CD8-positive, alpha-beta T cell (primary cell): ENCODE measurements at places on chromosomes 6 and 20.

GRCh38 chr6:33978412-33979150, 167.3 kb downstream of the GRM4 start:
- no peak for DNase-seq

- no peak for DNase-seq
These were observed 296.9 kb downstream of the PLCB1 start for GRCh38 chr20:8428988-8429387.

DNA sequence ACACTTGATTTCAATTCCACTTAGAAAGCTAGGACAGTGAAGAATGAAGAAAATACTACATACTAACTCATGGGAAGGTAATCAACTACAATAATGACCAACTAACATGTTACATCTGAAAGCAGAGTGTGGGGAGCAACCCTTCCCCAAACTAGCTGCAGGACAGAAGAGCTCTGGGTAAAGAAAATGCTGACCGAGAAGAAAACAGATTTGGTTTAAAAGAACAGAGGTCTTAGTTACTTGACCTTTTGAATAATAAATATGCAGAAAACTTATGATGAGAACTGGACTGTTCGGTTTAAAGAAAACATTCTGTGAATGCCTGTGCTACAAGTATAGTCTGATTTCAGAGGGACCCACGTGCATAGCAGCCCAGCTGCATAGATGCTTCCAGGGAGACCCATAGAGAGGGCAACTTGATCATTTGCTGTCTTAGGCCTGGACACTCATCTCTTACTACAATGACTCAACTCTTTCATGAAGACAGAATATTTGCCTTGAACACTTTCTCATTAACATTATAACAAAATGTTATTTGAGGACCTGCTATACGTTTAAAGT, 53.5 kb downstream of the RALGAPA2 start:
- no peak for DNase-seq

GRCh38 chr6:81997090-81997926, 244.8 kb upstream of the TENT5A start:
- no peak for DNase-seq

DNA sequence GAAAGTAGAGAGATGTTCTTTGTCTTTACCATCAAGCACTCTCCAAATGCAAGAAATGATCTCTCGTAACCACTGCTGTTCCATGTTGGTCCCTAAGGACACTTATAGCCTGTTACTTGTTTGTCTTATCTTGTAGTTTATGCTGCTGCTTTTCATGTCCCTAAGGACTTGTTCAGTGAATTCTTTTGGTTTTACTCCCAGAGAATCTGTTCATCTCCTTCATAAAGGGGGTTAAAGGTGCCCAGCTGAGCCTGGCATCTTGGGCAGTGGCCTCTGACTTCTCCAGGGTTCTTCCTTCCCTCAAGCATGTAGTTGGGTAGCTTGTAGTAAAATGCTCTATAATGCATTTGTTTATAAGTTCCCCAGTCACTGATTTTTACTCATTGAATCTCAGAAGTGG, 864 bp upstream of the PKIG start:
- DNase-seq: no peak

- no peak for DNase-seq
These were observed 113.2 kb downstream of the CD164 start for GRCh38 chr6:109269057-109269456.

DNA sequence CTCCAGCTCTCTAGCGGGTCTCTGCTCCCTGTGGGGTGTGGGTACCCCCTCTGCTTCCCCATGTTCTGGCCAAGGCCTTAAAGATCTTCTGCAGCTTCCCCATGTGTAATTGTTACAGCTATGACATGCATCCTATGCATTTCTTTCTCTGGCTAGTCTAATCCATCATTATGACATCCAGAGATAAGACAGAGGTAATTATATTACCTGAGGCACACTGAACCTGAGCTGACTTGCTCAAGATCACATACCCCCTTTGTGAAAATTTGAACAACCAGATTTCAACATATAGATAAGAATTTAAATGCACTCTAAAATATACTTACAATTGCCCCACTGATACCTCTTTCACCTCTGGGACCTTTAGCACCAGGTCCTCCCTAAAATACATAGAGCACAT, 102.4 kb downstream of the COL12A1 start:
- no peak for DNase-seq

- DNase-seq: no peak
These were observed 13.8 kb downstream of the BRD2 start for GRCh38 chr6:32982084-32982701.

GRCh38 chr6:4902363-4902762, 101.5 kb downstream of the RPP40 start:
- no peak for DNase-seq

- peak; percentile 29 for DNase-seq
These were observed 126.3 kb downstream of the HIVEP1 start for GRCh38 chr6:12138381-12138780.

- no peak for DNase-seq
These were observed 142.1 kb downstream of the MYB start for GRCh38 chr6:135323202-135323668.

GRCh38 chr6:158879180-158879579, 60.0 kb upstream of the EZR start:
- DNase-seq: no peak

- no peak for DNase-seq
These were observed 32.6 kb downstream of the KCNK5 start for GRCh38 chr6:39196673-39197091.

DNA sequence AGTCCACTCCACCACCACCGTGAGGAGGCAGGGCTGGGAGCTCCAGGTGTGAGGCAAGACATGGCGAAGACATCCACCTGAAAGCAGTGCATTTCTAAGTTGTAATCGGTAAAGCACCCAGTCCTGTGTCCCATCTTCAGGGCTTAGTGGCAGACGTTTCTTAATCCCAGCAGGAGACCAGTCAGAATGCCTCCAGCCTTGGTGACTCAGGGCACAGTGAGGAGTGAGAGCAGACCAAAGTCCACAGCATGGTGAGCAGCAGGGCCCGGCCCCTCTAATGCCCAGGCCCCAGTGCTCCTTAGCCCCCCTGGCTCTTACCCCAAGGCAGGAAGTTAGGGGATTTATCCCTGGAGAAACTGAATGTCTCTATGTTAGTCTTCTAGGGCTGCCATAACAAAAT, 183.9 kb downstream of the SYNDIG1 start:
- DNase-seq: no peak

- no peak for DNase-seq
These were observed at the start of gene FOXC1 for GRCh38 chr6:1609648-1610496. FOXC1 (plus strand) TSS chr6:1609915; CDS start chr6:1610446, 531 bp downstream.

- no peak for DNase-seq
These were observed 113.6 kb downstream of the ARID1B start for GRCh38 chr6:156890627-156891314.

DNA sequence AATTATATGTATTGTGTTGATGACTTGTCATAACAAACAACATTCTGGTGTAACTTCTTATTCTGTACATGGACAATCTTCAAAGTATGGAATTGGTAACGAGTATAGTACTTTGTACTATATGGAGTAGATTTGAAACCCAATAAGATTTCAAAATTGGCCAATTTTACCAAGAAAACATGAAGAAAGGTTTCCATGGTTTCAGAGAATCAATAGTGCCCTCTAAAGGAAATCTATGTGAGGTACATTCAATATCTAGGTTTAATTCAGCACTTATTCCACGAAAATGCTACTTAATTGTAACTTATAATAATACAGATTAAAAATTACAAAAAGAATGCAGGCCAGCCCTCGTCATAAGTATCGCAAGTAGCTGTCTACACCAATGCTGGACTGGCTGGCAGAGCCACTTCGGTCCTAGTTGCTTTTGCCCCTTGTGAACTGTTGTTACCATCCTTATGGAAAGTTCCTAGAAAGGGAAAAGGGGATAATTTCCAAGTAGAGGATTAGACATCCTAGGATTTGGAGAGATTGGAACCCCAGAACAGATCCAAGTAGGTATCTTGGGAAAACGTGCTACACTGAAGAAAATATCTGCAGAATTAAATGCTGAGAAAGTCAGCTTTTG, 70.9 kb downstream of the LCA5 start:
- no peak for DNase-seq

- no peak for DNase-seq
These were observed 6.4 kb downstream of the ZUP1 start for GRCh38 chr6:116662202-116662601.

DNA sequence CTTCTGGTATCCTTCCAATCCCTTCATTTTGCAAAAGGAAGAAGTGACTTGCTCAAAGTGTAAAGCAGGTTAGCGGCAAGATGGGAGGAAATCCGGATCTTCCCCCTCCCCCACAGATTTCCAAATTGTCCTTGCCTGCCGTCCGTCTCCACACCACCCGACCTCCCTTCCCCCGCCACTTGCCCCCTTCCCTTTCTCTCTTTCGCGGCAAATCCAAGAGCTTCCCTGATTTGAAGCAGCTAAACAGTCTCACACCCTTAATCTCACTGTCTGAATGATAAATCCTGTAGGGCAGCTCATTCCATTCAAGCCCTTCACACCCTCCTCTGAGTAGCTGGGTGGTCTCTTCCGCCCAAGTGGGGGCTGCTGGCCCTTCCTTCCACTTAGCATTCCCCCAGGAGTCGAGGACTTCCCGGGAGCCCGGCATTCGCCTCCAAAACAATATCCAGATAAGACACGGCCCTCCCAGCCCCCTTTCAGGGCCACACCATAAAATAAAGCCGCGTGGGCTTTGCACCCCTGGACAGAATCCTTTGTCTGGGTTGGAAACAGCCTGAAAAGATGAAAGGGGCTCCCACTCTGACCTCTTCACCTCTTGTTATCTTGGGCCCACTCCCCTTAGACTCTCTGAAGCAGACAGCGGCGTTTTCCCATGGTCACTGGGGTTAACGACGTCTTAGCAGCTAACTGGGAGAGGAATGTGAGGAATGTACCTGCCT, 44.0 kb upstream of the PIM1 start:
- DNase-seq: no peak

DNA sequence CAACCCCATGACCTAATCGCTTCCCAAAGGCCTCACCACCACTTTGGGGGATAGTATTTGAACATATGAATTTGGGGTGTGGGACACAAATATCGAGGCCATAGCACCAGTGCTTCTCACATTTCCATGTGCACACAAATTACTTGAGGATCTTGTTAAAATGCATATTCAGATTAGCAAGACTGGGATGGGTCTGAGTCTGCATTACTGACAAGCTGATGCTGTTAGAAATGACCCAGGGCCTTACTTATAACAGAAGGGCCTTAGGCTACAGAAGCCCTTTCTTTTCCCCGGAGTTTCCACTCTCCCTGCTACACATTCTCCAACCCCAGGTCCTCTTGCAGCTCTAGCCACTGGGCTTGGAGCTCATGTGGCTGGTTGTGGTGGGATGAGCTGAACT, 141.5 kb upstream of the LRFN2 start:
- DNase-seq: no peak

GRCh38 chr20:17473659-17474058, 57.5 kb downstream of the BFSP1 start:
- no peak for DNase-seq

GRCh38 chr6:46204880-46205650, 34.3 kb upstream of the ENPP5 start:
- DNase-seq: no peak

- no peak for DNase-seq
These were observed 21.9 kb downstream of the CD40 start for GRCh38 chr20:46139908-46140482.

- no peak for DNase-seq
These were observed 495.2 kb upstream of the FLRT3 start for GRCh38 chr20:14832630-14833029.

GRCh38 chr6:169340395-169340794, 86.7 kb upstream of the THBS2 start:
- DNase-seq: no peak

DNA sequence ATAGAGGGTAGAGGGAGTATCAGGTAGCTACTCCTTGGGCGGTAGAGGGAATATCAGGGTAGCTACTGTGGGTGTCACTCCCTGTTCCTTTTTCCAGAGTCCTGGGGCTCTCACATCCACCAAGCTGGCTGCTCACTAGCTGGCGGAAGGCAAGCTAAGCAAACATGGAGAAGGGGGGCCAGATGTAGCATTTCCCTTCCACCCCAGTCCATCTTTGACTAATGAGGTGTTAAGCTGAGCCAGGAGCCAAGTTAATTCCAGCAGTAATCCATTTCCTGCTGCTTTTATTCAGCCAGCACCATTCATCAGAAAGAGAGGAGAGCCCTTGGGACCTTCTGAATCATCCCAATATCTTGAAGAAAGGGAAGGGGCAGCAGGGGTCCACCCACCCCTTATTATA, 330.0 kb downstream of the ZFAND3 start:
- DNase-seq: no peak
